Activated T-cell treated with anti-CD3 and anti-CD28 coated beads, Interleukin-2, amount 50 U/mL, for 72 hours (primary cell): ENCODE measurements at places on chromosomes 13 and 19. TPM values are rescaled to one million over a fixed set of nuclear protein-coding genes. Genes with fewer than 3 reads are reported as not detected.

GRCh38 chr19:46722004-46722380 lies 5.1 kb upstream of the PRKD2 start:
- no peak for DNase-seq

DNA sequence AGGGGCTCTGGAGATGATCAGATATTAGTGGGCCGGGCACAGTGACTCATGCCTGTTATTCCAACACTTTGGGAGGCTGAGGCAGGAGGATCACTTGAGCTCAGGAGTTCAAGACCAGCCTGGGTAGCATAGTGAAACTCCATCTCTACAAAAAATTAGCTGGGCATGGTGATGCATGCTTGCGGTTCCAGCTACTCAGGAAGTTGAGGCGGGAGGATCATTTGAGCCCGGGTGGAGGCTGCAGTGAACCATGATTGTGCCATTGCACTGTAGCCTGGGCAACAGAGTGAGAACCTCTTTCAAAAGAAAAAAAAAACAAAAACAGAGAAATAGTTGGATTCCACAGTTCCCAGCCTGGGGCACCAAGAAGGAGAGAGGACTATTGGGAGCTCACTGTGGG lies 17.9 kb upstream of the SHFL start:
- no peak for DNase-seq

- peak; percentile 65 for DNase-seq
Observed at GRCh38 chr19:12293777-12294248, 870 bp downstream of the ZNF44 start.

- no peak for DNase-seq
Observed at GRCh38 chr19:38100589-38100988, 123.4 kb downstream of the DPF1 start.

- no peak for DNase-seq
Observed at GRCh38 chr13:20994441-20994821, 67.0 kb downstream of the LATS2 start.

GRCh38 chr13:96768524-96768923 lies 225.8 kb downstream of the OXGR1 start:
- no peak for DNase-seq

DNA sequence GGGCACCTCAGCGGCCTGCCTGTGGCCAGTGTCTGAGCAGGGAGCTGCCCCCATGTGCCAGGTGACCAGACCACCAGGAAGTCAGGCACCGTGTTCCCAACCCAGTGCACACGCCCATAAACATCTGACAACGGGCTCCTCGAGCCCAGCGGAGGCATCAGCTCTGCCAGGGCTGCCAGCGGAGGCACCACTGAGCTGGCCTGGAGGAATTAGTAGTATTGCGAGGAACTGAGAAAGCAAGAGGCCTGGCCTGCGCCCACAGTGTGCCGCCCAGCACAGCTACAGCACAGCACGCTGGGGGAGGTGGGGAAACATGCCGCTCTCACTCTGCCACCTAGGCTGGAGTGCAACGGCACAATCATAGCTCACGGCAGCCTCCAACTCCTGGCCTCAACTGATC lies 44.6 kb downstream of the ANKRD27 start:
- no peak for DNase-seq

- no peak for DNase-seq
Observed at GRCh38 chr13:22837980-22838647, 342.7 kb upstream of the SGCG start.

DNA sequence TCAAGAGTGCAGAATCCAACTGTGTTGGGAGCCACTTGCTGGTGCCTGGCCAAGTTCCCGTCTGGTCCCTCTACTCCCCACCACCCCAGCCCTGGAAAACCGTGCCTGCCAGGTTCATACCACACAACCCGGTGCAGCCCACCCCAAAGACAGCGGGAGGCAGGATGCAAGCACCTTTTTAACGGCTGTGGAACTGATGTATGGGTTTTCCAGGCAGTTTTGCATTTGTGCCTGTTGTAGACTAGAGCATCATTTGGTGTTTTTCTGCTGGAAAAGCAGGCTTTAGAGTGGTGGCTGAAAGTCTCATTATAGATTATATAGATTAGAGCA lies 13.5 kb downstream of the TFDP1 start:
- DNase-seq = no peak

DNA sequence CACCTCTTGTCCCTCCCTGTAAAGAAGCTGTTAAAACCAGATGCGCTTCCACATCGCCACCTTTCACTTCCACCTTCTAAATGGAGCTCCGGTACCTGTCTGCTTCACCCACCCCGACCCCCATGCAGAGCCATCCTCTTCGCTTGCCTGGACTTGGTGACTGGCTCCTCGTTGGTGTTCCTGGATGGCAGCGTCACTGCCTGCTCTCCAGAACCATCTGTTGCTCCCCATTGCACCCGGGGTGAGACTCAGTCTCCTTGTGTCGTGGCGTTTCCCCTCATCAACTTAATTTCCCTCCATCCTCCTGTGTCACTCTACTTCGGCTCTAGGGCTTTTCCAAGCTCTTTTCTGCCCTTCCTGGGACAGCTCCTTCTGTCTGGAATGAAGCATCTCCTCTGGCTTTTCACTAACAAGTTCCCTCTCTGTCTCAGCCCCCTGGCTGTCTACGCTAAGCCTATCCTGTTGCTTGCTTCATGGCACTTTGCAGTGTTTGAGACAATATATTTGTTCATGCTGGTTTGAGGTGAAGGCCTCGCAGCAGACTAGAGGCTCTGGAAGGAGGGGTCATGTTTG lies 10.3 kb downstream of the CEBPG start:
- no peak for DNase-seq

GRCh38 chr13:85486663-85487062 lies 312.6 kb downstream of the SLITRK6 start:
- DNase-seq = no peak

GRCh38 chr19:30376826-30377425 lies 4.7 kb downstream of the ZNF536 start:
- DNase-seq = no peak

DNA sequence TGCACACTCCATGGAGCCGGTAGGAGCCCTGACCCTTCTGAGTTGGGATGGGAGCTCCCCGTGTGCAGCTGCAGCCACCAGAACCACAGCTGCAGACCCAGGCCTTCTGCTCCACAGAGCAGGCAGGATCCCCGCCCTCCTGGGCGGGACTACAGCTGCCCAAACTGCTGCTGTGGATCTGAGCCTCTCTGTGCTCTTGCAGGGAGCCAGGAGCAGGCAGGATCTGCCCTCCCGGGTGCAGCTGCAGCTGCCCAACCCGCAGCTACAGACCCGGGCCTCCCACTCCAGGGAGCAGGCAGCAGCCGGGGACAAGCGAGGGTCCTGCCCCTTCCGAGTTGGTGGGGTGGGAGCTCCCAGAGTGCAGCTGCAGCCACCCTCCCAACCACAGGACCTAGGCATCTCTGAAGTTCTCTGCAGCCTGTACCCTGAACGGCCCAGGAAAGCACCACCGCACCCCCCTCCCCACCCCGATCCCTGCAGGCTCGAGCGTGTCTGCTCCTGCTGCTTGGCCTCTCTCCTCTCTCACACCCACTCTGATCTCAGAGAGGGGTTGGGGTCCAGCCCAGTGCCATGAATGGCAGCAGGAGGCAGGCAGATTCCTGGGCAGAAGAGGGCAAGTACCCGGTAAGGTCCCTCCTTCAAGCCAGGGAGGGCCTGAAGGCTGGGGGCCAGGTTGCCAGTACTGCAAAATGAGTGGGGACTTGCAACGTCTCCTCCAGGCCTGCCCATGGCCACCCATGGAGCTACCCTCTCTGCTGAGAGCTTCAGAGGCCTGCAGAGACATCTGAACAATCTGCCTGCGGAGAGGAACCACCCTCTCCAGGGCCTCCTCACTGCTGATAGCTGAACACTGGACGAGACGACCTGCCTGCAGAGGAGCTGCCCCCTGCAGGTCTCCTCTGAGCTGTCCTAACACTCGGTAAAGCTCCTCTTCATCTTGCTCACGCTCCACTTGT lies 16.4 kb upstream of the EMP3 start:
- no peak for DNase-seq

Gene EXOC3L2
- not detected for total RNA-seq

Gene ZNF649
- total RNA-seq = 17.8 TPM

Gene ARL11
- total RNA-seq = 0.65 TPM

Gene ATP12A
- 0.05 TPM for total RNA-seq

Gene ZNF726
- 25.3 TPM for total RNA-seq

Gene IZUMO2
- not detected for total RNA-seq

Gene GPR4
- total RNA-seq = not detected

Gene UBA52
- 1,602 TPM for total RNA-seq
